ENCODE measurements at places on chromosomes 6 and 20. TPM values are rescaled to one million over a fixed set of nuclear protein-coding genes. Genes with fewer than 3 reads are reported as not detected.

GRCh38 chr6:14918200-14918907 lies 327.5 kb upstream of the JARID2 start:
- no peaks in the 10 kb centered on the region for H3K27me3 ChIP-seq
- H3K36me3 ChIP-seq, result no peaks in the 10 kb centered on the region
- H3K4me1 ChIP-seq, result no peaks in the 10 kb centered on the region
- H3K4me3 ChIP-seq, result no peak overlapping the region

DNA sequence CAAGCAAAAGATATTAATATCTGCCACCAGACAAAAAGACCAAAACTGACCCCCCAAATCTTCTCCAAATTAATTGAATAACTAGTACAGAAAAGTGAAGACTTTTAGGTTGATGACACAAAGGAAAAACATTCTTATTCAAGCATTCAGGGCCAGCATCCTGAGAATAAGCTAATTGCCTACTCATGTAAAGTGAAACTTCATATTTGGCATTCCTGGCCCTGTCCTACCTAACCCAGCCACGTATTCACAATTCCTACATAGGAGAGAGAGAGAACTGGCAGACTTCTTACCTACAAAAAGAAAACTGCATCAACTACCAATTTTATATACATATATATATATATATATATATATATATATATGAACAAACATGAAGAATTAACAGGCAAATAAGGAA lies 4.9 kb upstream of the ASCC3 start:
- no peak for DNase-seq
- no peaks in the 10 kb centered on the region for H3K27me3 ChIP-seq
- H3K36me3 ChIP-seq, result no peaks in the 10 kb centered on the region

GRCh38 chr6:51678905-51679620 lies 408.4 kb downstream of the PKHD1 start:
- H3K4me3 ChIP-seq, result no peak overlapping the region
- H3K27ac ChIP-seq, result no peak overlapping the region
- H3K36me3 ChIP-seq, result no peaks in the 10 kb centered on the region

- no peaks in the 10 kb centered on the region for H3K36me3 ChIP-seq
- no peak overlapping the region for H3K27ac ChIP-seq
- DNase-seq, result no peak
Observed at GRCh38 chr6:163603395-163603794, 188.9 kb downstream of the QKI start.

GRCh38 chr6:130240232-130240631 lies 17.5 kb upstream of the SAMD3 start:
- H3K36me3 ChIP-seq, result no peaks in the 10 kb centered on the region
- DNase-seq, result no peak
- no peak overlapping the region for H3K4me3 ChIP-seq
- no peak overlapping the region for H3K27ac ChIP-seq

Gene ZBTB9
- 12.1 TPM for total RNA-seq

DNA sequence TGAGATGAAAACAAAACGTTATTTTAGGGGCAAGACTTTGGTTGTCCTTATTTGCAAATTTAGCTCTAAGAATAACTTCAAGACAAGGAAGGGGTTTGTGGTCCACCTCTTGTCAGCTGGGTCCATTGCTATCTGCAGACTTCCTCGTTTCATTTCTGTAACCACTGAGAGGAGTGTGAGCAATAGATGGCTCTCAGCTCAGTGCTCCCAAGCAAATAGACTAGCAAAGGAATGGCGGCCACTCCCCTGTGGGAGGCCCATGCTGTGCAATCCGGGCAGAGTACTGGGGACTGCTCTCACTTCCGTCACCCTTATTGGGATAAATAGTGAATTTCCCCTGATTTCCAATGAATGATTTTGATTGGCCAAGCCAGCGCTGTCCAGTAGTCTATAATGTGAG lies 176.6 kb downstream of the ZDHHC14 start:
- no peak for DNase-seq
- H3K36me3 ChIP-seq, result no peaks in the 10 kb centered on the region
- H3K27ac ChIP-seq, result no peak overlapping the region
- no peak overlapping the region for H3K4me3 ChIP-seq
- H3K27me3 ChIP-seq, result no peaks in the 10 kb centered on the region

Gene ANGPT4
- total RNA-seq, result not detected

GRCh38 chr20:19847383-19847782 lies 89.3 kb downstream of the RIN2 start:
- peaks cover 5% of the 10 kb centered on the region for H3K27me3 ChIP-seq
- H3K36me3 ChIP-seq, result no peaks in the 10 kb centered on the region
- H3K4me1 ChIP-seq, result no peaks in the 10 kb centered on the region
- H3K27ac ChIP-seq, result no peak overlapping the region
- no peak overlapping the region for H3K4me3 ChIP-seq

GRCh38 chr6:139250296-139251044 lies 41.3 kb downstream of the TXLNB start:
- H3K36me3 ChIP-seq, result no peaks in the 10 kb centered on the region
- peak; percentile 60 for DNase-seq
- H3K4me3 ChIP-seq, result peak overlapping the region; percentile 1
- H3K4me1 ChIP-seq, result peaks cover 45% of the 10 kb centered on the region
- H3K27me3 ChIP-seq, result no peaks in the 10 kb centered on the region
